ENCODE measurements at places on chromosomes 13 and 19. TPM values are rescaled to one million over a fixed set of nuclear protein-coding genes. Genes with fewer than 3 reads are reported as not detected.

The GDF15 gene
- 3.3 TPM for total RNA-seq

The MIA gene
- total RNA-seq = 2.8 TPM

The C19orf18 gene
- 0.40 TPM for total RNA-seq

The RGS9BP gene
- 1.5 TPM for total RNA-seq

The MEIOSIN gene
- not detected for total RNA-seq

GRCh38 chr13:66778461-66778860, 451.7 kb downstream of the PCDH9 start:
- no peak overlapping the region for H3K27ac ChIP-seq
- H3K27me3 ChIP-seq = no peaks in the 10 kb centered on the region
- H3K4me1 ChIP-seq = peaks cover 5% of the 10 kb centered on the region
- H3K36me3 ChIP-seq = no peaks in the 10 kb centered on the region
- no peak for DNase-seq
- H3K4me3 ChIP-seq = no peak overlapping the region

DNA sequence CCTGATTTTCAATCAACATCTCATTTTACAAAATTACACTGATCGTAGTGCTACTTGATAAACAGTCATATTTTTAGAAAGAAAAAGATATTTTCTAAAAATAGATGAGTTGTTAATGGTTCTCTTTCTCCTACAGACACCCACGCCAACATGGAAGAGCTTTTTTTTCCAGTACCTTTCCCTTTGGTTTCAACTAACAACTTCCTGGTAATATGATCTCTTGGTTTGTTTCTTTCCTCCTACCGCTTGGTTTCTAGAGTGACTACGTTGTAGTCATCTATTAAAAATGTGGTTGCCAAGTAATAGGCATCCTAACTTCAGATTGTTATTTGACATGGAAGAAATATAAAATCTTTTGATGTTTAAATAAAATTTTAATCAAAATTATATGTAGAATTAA, 189.0 kb downstream of the LACC1 start:
- DNase-seq = no peak
- H3K27ac ChIP-seq = no peak overlapping the region
- H3K27me3 ChIP-seq = no peaks in the 10 kb centered on the region
- no peaks in the 10 kb centered on the region for H3K36me3 ChIP-seq

DNA sequence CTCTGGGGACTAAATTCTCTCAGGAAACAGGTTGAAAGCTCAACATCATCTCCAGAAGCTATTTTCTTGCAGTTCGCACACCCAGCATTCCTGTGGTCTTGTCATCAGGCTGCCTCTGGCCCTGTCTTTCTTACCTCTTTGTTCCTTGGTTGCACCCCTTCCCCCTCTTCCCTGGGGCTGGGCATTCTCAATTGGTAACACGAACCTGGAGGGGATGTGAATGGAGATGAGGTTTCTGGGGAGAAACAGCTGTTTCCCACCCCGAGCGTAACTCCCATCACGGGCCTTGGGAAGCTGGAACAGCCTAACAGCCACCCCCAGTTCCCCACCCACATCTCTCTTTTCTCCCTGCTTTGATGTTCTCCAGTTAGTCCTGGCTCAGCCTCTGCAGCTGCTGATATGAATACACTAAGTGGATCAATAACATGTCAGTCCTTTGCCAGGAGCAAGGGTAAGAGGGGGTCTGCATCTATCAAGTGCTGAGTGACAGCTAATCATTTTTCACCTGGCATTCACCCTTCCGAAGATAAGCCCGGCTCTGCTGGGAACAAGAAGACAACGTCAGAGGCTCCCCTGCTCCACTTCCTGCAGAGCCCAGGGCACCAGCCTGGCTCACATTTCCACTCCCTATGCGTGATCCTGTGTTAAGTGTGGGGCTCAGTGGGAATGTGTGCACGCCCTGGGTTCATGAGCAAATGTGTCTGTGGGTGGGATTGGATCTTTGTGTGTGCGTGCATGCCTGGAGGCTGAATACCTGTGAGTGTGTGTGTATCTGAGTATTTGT, 74.0 kb upstream of the KCTD15 start:
- no peak overlapping the region for H3K27ac ChIP-seq
- no peaks in the 10 kb centered on the region for H3K4me1 ChIP-seq
- no peaks in the 10 kb centered on the region for H3K36me3 ChIP-seq
- H3K27me3 ChIP-seq = peaks cover 79% of the 10 kb centered on the region
- DNase-seq = no peak

DNA sequence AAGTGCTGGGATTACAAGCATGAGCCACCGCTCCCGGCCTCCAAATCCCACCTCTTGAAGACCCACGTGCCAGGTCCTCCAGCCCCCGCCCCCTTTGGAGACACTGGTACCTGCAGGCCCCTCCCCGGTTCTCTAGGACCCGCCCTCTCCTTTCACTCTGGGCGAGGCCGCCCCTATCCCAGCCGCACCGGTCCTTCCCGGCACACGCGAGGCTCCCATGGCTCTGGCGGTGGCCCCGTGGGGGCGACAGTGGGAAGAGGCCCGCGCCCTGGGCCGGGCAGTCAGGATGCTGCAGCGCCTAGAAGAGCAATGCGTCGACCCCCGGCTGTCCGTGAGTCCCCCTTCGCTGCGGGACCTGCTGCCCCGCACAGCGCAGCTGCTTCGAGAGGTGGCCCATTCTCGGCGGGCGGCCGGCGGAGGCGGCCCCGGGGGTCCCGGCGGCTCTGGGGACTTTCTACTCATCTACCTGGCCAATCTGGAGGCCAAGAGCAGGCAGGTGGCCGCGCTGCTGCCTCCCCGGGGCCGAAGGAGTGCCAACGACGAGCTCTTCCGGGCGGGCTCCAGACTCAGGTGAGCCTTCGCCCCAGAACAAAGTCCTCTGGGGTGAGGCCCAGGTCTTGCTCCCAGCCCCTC, at the start of gene CBLC:
TSS of gene CBLC (plus strand) at position 176 of the 633 bp plus-strand sequence. CDS start at position 218, 42 bp downstream.
- H3K27ac ChIP-seq = no peak within 1 kb of the TSS
- peaks cover 25% of the 10 kb centered on the region for H3K27me3 ChIP-seq
- no peaks in the 10 kb centered on the region for H3K36me3 ChIP-seq
- H3K4me3 ChIP-seq = no peak within 1 kb of the TSS

GRCh38 chr13:77328819-77329132, 1.9 kb upstream of the MYCBP2 start:
- H3K27ac ChIP-seq = peak overlapping the region; percentile 85
- H3K4me1 ChIP-seq = peaks cover 42% of the 10 kb centered on the region
- H3K36me3 ChIP-seq = no peaks in the 10 kb centered on the region
- H3K27me3 ChIP-seq = no peaks in the 10 kb centered on the region
- no peak for DNase-seq

DNA sequence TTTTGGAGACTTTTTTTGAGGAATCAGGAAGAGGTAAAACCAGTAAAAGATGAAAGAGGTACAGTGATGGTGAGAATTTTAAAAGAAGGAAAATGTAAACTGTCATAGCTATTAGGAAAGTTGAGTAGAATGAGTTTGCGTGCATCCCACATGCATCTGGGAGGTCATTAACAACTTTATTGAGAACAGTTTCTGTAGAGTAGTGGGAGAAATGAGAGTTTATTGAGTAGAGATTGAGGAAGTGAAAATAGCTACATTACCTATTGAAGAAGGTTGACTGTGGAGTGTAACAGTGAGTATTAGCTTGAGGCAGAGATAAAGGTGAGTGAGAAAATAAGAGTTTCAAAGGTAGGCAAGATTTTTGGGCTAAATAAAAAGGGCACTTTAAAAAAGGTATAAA, 38.7 kb downstream of the BRCA2 start:
- DNase-seq = no peak
- no peaks in the 10 kb centered on the region for H3K27me3 ChIP-seq
- no peaks in the 10 kb centered on the region for H3K36me3 ChIP-seq

DNA sequence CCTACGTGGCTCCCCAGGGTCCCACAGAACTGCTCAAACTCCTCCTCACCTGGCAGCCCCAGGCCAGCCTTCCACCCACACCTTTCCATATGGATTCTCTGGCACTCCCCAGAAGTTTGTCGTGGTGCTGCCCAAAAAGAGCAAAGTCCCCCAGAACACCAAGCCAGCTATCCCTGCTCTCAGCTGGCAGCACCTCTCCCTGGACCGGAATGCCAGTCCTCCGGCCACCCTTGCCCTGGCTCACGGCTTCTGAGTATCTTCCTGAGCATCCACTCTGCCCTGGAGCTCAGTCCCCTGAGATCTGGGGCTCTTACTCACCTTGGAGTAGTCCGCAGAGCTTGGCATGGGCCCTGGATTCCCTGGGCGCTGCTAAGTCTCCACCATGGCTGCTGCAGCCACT, 166.5 kb upstream of the ZNF507 start:
- DNase-seq = peak; percentile 91
- no peak overlapping the region for H3K4me3 ChIP-seq
- H3K36me3 ChIP-seq = no peaks in the 10 kb centered on the region
- H3K27ac ChIP-seq = no peak overlapping the region
- H3K27me3 ChIP-seq = no peaks in the 10 kb centered on the region

DNA sequence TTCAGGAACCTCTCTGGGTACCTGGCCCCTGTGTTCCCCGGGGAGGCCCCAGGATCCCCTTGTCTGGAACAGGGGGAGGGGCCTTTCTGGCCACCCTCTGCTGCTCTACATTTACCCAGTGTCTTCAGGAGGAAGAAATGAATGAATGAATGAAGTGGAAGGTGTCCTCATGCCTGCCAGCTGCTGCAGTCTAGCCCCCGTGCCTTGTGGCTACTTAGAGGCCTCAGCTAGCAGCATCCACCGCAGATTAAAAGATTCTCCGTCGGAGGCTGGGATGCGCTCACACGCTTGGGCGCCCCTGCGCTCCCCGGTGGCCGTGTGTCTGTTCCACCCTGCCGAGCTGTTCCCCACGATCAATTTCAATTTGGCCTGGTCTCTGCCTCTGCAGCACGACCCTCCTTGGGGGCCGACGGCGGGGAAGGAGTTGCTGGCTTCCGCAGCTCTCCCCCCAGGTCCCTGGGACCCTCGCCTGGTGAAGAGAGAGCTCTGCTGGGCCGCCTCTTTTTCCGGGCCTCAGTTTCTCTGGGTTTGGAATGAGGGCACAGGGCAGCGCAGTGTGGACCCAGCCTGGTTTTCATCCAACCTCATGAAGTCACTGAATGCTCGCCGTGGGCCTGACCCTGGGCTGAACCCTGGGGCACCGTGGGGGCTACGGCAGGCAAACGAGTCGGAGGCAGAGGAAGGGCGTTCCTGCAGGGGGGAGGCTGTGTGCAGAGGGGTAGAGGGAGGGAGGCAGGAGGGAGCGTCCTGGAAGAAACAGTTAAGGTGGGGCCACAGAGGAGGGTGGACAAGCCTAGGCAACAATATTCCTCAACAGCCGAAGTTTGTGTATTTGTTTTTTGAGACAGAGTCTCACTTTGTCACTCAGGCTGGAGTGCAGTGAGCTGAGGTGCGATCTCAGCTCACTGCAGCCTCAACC, 28.3 kb downstream of the EFNA2 start:
- no peak for DNase-seq
- H3K4me3 ChIP-seq = no peak overlapping the region
- H3K27me3 ChIP-seq = peaks cover 98% of the 10 kb centered on the region
- H3K36me3 ChIP-seq = no peaks in the 10 kb centered on the region
- H3K27ac ChIP-seq = no peak overlapping the region

Measured in esophagus muscularis mucosa (tissue), 4 donors.